ENCODE measurements at places on chromosomes 1 and 21.
A peak's percentile ranks its signal among the peaks of the same experiment; 100 is the strongest.

DNA sequence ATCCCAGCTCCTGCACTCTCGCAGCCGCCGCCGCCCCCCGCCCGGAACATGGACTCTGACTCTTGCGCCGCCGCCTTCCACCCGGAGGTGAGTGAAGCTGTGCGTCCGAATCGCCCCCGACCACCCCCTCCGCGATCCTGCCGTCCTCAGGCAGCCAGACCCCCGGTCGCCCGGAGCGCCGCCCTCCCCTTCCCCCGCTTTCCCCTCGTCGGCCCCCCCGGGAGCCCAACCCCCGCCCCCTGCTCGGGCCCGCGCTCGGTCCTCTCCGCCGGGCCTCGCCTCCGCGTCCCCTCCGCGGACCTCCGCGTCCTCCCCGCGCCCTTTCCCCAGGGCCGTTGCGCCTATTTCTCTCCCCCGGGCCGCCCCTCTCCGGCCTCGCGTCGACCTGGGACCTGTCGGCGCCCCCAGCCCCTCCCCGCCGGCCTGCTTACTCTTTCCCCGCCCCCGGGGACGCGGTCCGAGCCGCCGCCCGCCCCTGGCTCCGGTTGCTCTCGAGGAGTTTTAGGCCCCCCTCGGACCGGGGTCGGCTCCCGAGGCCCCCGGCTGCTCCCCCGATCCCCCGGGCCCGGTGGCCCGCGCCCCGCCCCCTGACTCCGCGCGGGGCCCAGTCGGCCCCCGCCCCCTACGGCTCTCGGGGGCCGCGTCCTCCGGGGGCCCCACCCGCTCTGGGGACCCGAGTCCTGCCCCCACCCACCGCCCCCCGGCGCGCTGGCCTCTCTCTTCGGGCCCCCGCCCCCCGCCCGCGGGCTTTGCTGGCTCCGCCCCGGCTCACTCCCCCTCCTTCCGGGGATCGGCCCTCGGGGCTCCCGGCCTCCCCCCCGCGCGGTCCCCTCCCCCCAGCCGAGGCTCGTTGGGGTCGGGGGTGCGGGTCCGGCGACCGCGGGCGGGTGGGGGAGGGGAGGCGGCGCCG is 743 bp downstream of the PHF13 start:
- DNase-seq: no peak

DNA sequence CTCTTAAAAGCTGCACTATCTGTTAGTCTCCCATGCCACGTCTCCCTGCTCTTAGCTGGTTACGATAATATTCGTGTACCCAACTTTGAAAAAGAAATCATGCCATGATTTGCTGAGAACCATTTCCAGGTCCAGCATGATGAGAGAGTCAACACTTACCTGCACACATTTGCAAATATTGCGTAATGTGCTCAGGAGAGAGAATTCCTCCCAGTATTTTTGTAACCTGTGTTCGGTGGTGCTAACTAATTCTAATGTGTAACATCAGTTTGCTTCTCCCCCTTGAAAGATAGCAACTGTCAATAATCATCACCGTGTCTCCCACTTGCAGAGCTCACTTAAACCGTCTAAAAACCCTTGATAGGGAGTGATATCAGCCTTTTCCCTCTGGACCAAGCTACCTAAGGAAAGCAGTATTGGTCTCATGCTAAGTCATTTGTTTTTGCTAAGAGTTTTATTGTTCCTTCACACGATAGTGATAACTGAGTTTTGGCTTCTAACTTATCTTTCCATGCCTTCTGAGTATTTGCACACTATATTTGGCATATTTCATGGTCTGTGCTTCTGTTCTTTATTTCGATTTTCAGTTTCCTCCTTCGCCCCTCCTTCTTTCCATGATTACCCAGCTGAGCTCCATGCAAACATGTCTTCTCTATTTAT is 61.1 kb upstream of the IRF2BP2 start:
- no peak for DNase-seq

DNA sequence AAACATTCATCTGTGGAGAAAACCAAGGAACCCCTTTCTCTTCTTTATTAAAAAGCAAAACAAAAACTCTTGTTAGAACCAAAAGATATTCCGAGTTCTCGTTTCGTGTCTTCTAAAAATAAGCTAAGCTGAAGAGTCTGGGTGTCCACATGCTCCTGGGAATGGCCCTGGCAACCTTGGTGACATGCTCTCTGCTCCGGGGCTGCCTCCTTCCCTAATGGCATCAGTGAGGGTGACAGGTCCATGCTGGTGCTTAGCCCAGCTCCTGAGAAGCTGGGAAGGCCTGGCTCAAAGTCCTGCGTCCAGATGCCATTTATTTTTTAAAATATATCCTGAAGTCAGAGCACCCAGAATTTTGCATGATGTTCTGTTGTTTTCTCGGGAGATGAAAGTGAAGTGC is 24.6 kb upstream of the TRAPPC10 start:
- no peak for DNase-seq

DNA sequence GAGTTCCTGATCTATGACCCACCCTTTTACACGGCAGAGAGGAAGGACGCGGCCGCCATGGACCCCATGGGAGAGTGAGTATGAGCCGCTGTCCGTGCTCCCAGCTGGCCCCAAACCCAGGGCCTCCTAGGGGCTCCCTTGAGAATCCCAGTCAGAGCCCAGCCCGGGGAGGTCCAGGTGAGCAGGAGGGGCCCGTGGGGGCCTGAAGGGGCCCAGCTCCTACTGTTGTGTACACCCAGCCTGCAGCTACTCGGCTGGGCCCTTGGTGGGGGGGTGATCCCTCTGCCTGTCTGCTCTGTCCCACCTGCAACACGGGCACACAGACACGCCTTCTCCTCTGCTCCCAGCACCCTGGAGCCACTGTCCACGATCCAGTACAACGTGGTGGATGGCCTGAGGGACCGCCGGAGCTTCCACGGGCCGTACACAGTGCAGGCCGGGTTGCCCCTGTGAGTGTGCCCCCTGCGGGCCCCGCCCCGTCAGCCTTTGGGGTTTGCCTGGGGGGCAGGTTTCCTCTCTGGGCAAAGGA is 28.6 kb upstream of the LRRC3 start:
- DNase-seq: no peak

GRCh38 chr1:179953974-179954492 is 577 bp upstream of the CEP350 start:
- no peak for DNase-seq

DNA sequence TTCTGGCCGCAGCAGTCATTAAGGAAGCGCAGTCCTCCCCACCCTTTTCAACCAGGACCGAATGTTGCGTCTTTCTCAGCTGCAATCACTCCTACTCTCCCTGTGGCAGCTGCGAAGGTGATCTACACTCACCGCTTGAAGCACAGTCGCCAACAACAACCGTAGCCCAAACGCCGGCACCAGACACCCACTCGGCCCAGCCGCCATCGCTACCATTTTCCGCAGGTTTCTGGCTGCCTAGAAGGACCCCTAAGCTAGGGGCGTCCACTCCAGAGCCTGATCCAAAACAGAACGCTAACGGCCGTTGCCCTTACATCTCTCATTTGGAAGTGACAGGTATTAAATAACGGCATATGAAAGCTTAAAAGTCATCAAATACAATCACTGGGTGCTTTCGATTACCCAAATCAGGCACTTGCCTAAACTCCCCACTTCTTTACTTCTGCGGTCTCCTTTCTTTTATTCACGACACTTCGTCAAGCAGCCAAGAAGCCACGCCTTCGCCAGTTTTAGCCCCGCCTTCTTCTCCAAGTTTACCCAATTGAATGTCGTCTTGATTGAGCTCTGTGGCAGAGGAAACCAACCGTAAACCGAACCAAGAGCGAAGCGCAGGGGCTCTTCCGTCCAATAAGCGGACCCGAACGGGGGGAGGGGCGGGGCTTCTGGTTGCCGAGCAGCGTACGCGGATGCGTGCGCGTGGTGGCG is at the start of gene SELENOF:
TSS of gene SELENOF (minus strand) at position 231 of the 705 bp plus-strand sequence. CDS start at position 216, 15 bp downstream.
- peak; percentile 97 for DNase-seq

DNA sequence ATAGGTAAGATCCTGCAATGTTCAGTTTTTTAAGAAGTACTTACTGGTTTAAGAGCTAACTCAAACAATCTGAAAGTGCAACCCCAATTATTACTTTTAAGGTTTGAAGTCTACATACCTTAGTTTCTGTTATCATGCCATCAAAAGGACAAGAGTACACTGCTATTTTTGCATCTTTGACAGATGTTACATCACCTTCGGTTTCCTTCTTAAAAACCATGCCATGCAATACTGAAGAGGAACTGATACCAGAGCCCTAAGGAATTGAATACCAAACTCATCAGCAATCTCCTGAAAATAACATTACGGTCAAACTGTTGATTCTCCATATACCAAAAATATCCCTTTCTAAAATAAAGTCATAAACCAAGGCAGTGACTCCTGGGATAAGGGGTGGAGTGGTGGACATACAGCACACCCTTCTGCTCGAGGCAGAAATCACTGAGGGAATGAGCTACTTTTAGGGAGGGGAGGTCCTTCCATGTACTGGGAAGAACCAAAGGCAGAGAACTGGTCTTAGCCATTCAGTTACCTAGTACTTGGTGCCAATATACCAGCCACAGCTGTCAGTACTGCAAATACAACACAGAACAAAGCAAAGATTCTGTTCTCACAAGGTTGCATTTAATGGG is 8.5 kb downstream of the CCT8 start:
- no peak for DNase-seq

DNA sequence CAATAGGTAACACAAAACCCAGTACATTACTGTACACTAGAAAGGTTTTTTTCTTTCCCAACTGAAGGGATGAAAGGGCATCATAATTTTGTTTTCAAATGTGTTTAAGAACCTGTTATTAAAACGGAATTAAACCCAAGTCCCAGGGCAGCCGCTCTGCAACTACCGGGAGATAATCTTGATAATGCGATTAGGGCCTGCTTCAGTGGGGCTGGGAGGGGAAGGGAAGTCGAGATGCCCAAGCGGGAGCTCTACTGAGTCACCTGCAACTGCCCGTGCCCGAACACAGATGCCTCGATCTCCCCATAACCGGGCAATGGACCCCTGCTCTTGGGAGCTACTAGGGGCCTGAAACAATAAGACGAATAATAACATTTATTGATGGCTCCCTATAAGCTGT is 61.4 kb downstream of the KAZN start:
- DNase-seq: no peak

- no peak for DNase-seq
These were observed 17.9 kb upstream of the SDE2 start for GRCh38 chr1:226017070-226017469.

GRCh38 chr1:114342376-114342775 is 168.6 kb downstream of the TRIM33 start:
- DNase-seq: peak; percentile 13

DNA sequence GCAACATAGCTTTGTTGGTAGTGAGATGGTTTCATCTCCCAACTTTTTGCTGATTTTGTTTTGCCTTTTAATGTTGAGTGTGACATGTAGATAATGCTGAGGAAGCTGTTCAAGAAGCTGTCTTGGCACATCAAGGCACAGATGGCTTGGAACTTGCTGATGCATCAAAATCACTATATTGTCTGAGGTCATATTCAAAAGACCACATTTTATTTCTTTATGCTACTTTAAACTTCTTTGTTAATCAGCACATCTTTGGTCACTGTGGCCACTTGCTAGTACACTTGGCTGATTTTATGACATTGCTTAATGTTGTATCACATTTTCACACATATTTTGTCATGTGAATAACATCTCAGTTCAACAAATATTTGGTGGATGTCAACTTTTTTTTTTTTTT is 87.1 kb upstream of the BCL10 start:
- no peak for DNase-seq

DNA sequence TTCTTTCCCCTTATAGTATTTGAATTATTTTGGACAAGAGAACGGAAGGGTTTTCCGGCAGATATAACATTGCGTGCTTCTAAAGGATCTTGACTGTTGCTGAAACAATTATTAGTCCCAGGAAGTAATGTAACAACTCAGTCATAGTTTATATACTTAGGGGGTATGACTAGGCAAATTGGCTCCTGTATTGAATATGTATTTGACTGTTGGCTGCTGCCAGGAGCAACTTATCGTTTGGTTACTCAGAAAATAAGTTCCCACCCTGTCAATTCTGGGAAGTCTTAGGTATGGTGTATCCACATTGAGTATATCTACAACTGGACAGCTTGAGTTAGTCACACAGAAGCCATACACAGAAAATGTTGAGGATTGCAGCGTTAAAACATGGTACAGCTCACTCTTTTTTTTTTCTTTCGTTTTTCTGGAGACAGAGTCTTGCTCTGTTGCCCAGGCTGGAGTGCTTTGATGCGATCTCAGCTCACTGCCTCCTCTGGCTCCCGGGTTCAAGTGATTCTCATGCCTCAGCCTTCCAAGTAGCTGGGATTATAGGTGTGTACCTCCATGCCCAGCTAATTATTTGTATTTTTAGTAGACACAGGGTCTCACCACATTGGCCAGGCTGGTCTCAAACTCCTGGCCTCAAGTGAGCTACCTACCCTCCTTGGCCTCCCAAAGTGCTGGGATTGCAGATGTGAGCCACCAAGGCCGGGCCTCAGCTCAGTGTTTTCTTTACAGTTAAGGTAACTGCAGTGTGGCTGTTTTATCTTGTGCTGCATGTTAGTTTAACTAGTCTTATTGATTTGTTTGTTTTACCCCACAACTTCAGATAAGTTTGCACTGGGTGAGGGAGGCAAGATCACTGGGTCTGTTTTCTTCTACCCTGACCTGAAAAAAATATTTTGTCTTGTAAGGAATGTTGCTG is 10.2 kb downstream of the SMAP2 start:
- DNase-seq: no peak

DNA sequence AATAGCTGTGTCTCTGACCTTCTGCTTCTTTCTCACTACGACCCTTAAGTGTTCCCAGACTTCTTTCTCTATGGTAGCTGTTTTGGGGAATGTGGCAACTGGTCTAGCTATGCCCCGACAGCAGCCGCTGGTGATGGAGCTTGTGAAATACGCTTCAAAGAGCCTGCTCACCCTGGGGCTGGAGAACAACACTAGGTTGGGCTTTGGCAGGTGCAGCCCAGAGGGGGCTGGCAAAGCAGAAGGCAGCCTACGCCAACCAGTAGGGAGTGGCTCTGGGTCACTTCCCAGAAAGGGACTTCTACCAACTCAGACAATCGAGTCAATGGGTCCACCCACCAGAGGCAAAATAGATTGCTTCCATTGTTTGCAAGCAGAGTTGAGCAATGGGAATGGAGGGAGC is 262.8 kb downstream of the LMO4 start:
- DNase-seq: no peak

DNA sequence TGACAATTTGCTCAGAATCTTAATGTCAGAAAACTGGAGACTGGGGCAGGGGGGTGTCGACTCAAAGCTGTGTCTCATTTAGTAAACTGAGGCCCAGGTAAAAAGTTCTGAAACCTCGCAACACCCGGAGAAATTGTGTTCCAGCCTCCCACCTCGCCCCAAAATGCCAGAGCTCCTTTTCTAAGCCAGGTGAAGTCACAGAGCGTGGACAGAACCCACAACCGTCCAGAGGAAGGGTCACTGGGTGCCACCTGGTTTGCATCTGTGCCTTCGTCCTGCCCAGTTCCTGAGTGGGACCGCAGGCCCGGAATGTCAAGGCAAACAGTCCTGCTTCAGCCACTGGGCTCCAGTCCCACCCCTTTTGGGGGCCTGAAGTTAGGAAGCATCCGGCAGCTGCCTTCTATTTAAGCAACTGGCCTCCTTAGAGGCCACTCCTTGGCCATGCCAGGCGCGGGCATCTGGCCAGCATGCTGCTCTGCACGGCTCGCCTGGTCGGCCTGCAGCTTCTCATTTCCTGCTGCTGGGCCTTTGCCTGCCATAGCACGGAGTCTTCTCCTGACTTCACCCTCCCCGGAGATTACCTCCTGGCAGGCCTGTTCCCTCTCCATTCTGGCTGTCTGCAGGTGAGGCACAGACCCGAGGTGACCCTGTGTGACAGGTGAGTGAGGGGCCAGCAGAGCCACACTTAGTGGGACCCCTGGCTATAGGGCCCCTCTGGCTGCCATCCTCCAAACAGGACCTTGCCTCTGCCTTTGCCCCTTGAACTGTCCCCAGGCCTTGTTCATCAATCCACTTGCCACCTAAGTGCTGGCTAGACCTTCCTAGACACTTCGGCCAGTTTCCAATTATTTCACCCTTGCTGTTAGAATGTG is at the start of gene TAS1R1:
TSS of gene TAS1R1 (plus strand) at position 401 of the 872 bp plus-strand sequence. CDS start at position 468, 67 bp downstream.
- no peak for DNase-seq
